ENCODE measurements at places on chromosomes 7 and 10.
A peak's percentile ranks its signal among the peaks of the same experiment; 100 is the strongest.

GRCh38 chr10:58696736-58697135, 184.1 kb downstream of the BICC1 start:
- DNase-seq: no peak

DNA sequence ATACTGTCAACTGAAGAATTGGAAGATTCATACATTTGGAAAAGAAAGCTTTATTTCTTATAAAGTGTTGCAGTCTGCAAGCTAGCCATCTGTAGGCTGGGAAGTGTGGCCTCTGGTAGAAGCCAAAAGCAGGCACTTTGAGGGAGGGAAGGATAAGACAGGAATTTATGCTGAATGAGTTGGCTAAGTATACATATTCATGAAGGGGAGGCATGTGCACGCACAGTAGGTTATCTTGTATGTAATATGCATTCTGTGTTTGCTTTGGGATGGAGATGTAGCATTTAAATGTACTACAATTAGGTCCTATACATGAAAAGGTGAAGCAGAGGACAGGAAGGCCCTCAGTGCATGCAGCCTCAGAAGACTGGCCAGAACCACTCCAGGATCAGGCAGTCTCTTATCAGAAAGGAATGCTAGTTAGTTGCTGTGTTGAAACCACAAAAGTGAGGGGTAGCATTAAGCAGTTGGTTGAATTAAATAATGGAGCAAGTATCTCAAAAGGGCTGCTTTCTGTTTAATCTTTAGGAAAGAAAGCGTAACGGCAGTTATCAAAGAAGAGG, 40.9 kb downstream of the MYO3A start:
- DNase-seq: no peak

DNA sequence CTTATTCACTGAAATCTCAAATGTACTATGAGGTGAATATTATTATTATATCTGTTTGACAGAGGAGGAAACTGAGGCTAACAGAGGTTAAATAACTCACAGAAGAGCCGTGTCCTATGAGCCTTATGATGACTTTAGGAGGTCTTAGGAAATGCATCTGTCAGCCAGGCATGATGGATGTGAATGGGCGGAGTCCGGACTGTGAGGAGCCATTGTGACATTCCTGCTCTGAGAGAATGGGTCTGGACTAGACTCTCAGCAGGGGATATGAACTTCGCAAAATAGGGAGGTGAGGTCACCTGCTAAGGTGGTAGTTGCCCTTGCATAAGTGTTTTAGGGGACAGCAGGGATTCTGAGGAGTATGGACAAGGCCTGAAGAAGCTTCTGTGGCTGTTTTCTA, 153.6 kb downstream of the TMEM178B start:
- DNase-seq: no peak

GRCh38 chr7:95545007-95545615, 51.2 kb downstream of the PDK4 start:
- peak; percentile 29 for DNase-seq

DNA sequence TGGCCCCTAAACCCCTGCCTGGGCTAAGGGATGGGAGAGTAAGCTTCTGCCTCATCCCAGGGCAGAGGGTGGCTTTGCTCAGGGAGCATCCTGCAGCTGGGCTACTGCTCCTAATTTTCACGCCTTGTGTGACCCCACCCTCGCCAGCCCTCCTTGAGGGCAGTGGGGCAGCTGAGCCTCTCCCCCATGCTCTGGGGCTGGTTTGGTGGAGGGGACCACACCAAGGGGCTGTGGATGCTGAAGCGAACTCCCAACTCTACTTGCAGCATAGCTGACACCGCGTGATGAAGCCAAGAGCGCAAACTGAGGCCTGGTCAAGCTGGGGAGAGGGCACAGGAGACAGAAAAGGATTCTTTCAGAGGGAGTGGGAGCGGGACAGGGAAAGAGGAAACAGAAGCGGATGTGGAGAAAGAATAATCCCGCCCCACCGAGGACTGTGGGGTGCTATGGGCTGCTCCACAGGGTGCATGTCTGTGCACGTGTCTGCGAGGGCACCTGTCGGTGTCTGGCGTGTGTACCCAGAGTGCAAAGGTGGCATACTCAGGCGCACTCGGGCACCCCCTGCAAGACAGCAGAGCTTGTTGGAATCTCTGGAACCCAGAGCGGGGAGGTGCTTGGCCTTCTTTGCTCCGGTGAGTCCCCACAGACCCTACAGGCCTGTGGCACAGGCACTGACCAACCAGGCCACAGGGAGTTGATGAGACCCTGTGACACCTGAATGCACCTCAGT, 19.4 kb upstream of the RASGEF1A start:
- DNase-seq: no peak

DNA sequence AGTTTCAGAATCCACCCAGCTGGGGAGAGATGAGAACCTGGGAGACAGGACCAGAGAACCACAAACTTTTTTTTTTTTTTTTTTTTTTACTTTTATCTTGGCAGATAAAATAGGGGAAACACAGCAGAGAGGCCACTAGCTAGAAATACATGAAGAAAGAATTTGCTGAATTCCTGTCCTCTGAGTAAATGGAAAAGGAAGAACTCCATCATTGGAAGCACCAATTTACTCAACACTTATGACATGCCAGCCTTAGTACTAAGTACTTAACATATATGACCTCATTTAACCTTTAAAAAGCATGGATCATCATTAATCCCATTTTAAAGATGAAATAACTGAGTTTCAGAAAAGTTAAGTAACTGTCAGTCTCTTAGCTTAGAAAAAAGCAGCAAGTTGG, 343.0 kb upstream of the NPSR1 start:
- DNase-seq: no peak

GRCh38 chr7:74481458-74482196, 27.9 kb downstream of the GTF2IRD1 start:
- no peak for DNase-seq

GRCh38 chr10:106175760-106176377, 988.6 kb downstream of the SORCS1 start:
- DNase-seq: no peak

DNA sequence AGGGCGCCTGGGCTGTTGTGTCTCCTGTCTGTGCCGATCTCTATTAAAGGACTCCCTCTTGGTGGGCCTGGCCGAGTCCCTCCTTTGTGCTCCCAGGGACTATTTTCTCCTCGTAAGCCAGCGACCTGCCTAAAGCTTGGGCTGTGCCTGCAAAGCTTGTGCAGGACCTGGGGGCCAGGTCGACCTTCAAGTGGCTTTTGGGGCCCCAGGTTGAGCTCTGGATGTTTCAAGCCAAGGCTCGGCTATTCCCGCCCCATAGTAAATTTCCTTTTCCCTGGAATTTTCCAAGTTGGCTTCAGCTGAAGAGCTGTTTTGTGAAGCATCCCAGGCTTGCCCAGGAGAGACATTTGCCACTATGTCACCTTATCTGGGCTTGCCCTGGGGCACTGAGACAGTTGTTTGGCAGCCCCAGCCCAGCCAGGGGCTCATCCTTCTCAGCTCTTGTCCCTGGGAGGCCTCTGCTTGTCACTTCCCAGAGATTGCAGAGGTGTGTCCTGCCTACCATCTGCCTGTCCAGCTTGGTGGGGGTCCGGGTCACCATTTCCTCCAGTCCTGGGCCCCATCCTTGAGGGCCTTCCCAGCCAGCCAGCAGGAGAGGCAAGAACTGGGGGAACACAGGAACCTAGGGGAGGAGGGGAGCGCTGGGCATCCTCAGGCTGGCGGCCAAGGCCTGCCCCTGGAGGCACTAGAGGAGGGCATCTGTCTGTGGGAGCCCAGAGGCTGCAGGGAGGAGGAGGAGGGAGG, 20.2 kb downstream of the ZMIZ2 start:
- peak; percentile 46 for DNase-seq

DNA sequence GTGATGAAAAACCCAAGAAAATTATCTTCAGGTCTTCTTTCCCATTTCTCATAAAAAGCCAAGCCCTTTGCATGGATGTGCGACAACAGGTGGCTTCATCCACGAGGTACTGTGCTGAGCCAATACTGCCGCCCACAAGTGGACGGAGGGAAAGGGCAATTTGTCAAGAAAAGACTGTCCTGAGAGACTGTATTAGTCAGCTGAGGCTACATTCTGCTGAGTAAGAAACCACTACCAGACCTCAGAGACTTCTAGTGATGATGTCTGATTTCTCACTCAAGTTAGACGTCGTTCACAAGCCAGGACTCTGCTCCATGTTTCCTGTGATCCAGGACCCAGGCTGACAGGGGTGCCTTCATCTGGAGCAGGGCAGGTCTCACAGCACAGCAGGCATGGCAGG, 171.5 kb upstream of the CDCA7L start:
- DNase-seq: no peak
